WERI-Rb-1 (cell line): ENCODE measurements at places on chromosomes 2 and 18.

DNA sequence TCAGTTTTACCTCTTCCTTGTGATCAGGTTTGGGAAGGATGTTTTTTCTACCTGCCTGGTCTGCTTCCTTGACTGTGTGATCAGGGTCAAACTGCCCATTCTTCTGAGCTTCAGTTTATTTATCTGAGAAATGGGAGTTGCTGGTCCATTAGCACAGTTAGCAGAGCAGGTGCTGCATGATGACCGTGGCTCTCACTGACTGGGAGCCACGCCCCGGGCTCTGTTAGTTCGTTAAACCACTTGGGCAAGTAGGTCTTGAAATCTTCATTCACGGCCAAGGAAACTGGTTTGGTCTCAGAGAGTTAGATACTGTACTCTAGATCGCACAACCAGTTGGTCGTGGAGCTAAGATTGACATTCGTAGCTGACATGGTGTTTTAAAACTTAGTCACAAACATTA lies 41.7 kb downstream of the INPP5D start:
- DNase-seq, result no peak

DNA sequence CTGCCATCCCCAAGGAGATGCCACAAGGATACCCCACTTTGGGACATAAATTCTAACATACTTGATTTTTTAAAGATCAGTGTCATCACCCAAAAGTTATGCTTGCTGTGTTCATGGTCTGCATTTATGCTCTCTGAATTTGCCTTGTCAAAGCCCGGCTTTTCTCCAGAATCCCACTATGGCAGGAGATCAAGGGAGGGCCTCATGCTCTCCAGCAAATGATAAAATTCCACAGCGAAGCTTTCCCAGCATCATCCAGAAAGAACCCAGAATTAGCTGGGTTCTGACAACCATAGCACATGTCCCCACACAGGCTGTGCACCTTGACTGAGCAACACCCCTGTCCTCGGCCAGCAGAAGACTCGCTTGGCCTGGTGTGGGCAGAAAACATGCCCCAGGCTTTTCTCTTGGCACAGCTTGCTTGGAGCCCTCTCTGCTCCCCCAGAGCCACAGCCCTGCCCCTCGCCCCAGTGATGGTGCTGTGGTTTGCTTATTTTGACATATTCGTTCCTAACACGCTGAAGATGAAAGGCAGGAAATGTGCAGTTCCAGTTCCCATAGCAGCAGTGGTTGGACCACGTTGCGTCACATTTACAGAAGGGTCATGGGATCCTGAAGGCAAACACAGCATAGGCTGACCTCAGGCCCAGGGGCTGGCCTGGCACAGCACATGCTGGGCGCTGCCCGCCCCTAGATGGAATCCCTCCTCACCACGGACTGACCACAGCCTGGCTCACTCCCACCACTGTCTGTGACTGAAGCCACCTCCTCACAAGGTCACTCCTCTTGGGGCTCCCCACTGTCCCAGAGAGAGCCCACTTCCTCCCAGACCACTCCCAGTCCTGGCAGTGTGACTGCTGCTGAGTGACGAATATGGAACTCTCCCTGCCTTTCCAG lies 14.1 kb upstream of the CHRNA1 start:
- DNase-seq, result no peak

- DNase-seq, result no peak
Observed at GRCh38 chr2:73701968-73702665, 35.0 kb downstream of the TPRKB start.

- no peak for DNase-seq
Observed at GRCh38 chr2:197248623-197249022, 62.0 kb downstream of the ANKRD44 start.

GRCh38 chr2:45315861-45316260 lies 295.2 kb downstream of the SRBD1 start:
- DNase-seq, result no peak

- DNase-seq, result no peak
Observed at GRCh38 chr2:107804608-107805498, 21.8 kb upstream of the RGPD4 start.
